CD4-positive, alpha-beta T cell treated with Interleukin-10 for 1 hour (primary cell): ENCODE measurements at places on chromosomes 3 and 15.

- no peak for DNase-seq
Observed at GRCh38 chr3:45008117-45008516, 18.0 kb upstream of the CLEC3B start.

DNA sequence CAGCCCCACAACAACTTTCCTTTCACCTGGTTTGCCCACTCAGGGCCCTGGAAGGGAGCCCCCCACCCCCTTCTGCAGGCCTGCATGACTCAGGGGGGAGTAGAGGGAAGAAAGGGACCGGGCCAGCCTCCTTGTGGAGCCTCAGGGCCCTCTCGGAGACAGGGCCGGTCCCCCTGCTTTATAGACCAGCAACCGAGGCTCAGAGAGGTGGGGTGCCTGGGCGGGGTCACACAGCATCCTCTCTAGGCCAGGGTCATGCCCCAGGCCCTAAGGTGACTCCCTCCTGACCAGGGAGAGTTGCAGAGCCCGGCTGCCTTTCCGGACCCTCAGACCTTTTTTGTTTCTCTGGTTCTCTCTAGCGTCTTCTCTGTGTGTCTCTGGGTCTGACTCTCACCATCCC, 211.3 kb downstream of the TBC1D2B start:
- DNase-seq = no peak

DNA sequence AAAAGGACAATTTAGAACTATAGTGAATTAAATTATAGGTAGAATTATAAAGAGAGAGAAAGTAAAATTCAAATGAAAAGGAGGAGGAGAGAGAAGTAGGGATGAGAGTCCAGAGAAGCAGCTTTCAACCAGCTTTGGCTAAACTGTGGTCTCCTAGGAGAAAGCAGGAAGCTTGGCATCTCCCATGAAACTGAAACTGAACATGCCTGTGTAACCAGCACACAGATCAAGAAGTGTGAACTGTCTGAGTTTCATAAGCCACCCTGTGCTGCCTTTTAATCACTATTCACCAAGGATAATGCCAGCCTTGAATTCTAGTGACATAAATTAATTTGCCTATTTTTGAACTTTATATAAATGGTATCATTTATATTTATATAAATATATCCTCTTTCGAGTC, 128.5 kb downstream of the MYRIP start:
- DNase-seq = no peak

DNA sequence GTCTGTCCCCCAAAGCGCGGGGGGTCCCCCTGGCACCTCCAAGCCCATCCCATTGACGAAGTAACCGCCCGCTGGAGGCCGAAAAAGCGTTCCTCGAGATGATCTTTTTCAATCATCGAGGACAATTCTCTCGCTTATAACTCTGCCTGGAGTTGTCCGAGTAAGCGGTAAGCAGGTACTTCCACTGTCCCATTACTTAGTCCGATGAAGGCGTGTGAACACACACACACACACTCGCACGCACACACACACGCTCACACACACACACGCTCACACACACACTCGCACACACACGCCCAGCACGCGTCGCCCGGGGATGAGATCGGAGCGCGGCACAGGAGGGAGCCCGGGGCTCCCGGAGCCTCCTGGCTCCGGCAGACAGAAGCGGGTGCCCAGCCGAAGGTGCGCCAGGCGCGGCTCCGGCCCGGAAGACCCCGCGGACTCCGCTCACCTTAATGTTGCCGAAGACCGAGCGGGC, 430 bp downstream of the SLCO2A1 start:
- no peak for DNase-seq

- no peak for DNase-seq
Observed at GRCh38 chr3:21901484-21901883, 150.5 kb upstream of the ZNF385D start.
